ENCODE measurements at places on chromosomes 11 and 22.

GRCh38 chr11:78022397-78023396 lies at the start of gene KCTD14:
TSS of gene KCTD14 (minus strand) at chr11:78023276. CDS start at chr11:78023249, 27 bp downstream.
- DNase-seq = no peak

- DNase-seq = no peak
Observed at GRCh38 chr11:76796511-76797198, 13.5 kb downstream of the TSKU start.

GRCh38 chr22:21927174-21927823 lies 25.3 kb downstream of the PPM1F start:
- DNase-seq = no peak

DNA sequence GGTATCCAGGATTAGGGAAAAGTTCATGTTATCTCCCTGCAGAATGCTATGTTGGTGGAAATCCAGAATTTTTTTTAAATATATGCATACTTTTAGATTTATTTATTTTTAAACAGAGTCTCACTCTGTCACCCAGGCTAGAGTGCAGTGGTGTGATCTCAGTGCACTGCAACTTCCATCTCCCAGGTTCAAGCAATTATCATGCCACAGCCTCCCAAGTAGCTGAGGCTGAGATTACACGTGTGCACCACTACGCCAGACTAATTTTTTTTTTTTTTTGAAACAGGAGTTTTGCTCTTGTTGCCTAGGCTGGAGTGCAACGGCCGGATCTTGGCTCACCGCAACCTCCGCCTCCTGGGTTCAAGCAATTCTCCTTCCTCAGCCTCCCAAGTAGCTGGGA lies 2.6 kb downstream of the PACSIN2 start:
- DNase-seq = no peak

DNA sequence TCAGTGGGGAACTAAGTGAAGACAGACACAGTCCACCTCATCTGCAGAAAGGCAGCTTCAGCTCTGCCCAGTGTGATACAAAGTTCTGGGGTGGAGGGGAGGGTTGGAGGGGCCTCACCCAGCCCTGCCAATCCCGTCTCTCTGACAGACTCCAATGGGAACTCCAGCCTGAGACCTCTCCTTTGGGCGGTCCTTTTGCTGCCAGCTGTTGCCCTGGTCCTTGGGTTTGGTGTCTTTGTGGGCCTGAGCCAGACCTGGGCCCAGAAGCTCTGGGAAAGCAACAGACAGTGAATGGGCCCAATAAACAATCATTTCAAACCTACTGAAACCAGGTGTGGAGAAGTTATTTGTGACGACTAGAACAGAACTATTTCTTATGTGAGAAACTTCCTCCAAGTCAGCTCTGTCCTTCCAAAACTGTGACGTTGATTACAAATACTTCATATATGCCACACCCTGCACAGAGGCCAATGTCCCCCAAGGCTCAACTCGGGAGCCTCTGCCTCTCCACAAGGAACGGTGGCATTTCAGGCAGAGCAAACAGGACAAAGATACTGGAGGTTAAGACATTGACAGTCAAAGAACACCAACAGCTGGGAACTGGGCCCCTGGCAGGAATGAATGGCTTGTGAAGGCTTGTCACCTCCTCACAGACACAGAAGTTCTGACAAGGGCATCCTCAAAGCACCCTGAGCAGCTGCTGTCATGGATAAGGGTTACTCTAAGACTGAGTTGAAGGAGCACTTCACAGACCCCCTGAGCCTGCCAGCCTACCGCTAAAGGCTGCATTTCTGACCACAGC lies 8.2 kb downstream of the ZP1 start:
- DNase-seq = no peak

Data from CD4-positive, alpha-beta T cell treated with Interleukin-15 for 1 hour (primary cell).